ENCODE measurements at places on chromosomes 12 and 14.

DNA sequence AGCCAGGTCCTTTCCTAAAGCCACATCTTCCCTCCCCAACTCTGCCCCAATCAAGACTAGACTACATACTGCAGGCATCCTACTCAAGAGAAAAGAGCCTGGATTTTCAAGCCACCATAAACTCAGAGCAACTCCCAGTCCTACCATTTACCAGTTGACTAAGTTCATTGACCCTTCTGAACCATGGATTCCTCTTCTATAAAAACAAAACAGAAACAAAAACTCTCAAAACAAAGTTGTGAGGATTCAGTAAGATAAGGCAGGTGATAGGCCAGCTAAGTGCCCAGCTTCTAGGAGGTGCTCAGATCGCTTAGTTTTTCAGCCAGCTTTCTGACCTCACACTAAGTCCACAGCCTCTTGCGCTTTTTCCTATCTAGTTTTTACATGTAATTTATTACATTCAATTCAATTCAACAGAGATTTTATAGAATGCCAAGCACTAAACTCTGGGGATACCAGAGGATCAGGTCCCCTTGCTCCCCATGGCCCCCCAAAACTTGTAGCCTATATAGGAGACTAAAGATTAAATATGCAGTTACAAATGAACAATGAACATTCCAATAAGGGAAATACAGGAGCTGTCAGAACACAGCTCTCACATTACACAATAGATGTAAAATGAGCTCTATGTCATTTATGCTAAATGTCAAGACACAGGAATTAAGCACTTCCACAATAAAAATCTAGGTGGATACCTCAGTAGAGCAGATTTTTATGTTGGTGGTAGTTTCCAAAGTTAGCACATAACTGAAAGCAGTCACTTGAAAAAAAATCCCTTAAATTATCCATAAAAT lies 104.5 kb upstream of the EGLN3 start:
- DNase-seq, result no peak

GRCh38 chr12:56154246-56154771 lies 1.9 kb downstream of the MYL6B start:
- DNase-seq, result no peak

DNA sequence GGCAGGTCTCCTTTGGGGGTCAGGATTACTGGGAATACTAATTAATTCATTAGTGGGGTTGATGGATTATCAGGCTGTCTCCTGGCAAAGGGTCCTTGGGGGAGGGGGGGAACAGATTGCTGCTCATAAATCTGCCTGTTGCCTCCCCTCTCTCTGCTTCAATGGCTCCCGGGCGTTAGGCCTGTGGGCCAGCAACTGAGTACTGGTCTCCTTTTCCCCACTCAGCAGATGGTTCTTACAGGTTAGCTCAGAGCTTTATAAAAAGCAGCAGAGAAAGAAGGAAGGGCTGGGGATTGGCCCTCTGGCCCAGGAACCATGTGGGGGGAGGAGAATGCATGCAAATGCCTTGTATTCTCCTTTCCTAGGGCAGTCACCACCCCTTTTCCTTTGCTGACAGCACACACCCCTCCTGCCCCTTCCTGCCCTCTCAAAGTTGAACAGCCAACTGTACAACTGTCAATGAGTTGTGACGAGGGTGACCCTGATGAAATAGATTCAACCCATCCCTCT lies 2.3 kb upstream of the NEUROD4 start:
- no peak for DNase-seq

DNA sequence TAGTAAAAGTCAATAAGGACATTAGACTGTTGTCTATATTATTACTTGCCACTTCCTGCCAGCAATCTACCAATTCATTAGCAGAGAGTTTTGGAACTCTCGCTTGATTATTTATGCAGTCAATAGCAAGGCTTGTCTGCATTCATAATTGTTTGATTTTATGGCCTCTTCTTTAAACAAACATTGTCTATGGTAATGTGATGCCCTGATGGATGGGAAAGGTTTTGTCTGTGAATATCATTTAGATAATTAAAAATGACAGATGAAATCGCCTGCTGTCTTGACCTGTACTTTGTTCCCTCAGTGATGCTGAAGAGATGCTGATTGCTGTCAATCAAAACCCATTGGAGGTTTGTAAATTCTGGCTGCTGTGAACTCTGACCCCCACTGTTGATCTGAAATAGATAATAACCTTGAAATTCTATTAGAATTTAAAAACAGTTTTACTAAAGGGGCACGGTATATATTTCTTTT lies 455.3 kb downstream of the NPAS3 start:
- no peak for DNase-seq
